Left lung (tissue), 14 donors: ENCODE measurements at places on chromosomes 5 and 9. TPM values are rescaled to one million over a fixed set of nuclear protein-coding genes. Genes with fewer than 3 reads are reported as not detected.

DNA sequence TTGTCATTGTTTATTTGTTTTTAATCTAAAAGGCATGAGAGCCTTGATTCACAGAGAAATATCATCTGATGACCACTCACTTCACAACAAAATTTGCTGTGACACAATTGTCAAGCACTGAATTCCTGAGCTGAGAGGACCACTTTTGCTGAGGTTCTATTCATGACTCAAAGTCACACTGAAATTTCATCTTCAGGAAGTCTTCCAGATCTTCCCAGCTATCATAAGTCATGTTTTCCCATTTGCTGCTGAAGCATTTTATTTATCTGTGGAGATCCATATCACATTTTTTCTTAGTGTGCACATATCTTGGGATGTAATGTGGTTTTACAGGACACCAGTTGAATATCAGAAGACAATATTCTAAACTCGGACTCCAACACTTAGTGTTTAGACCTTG, 255.1 kb upstream of the TRIM32 start:
- H3K27me3 ChIP-seq, result no peaks in the 10 kb centered on the region
- H3K27ac ChIP-seq, result no peak overlapping the region
- no peaks in the 10 kb centered on the region for H3K36me3 ChIP-seq
- no peaks in the 10 kb centered on the region for H3K4me1 ChIP-seq
- H3K4me3 ChIP-seq, result no peak overlapping the region

- H3K27ac ChIP-seq, result no peak overlapping the region
- H3K27me3 ChIP-seq, result no peaks in the 10 kb centered on the region
- no peak overlapping the region for H3K4me3 ChIP-seq
These were observed 40.6 kb upstream of the ANKH start for GRCh38 chr5:14912206-14912605.

GRCh38 chr5:83718936-83719495, 1.6 kb downstream of the HAPLN1 start:
- peaks cover 4% of the 10 kb centered on the region for H3K4me1 ChIP-seq
- no peak for DNase-seq
- H3K27me3 ChIP-seq, result no peaks in the 10 kb centered on the region
- no peaks in the 10 kb centered on the region for H3K36me3 ChIP-seq
- no peak overlapping the region for H3K27ac ChIP-seq

DNA sequence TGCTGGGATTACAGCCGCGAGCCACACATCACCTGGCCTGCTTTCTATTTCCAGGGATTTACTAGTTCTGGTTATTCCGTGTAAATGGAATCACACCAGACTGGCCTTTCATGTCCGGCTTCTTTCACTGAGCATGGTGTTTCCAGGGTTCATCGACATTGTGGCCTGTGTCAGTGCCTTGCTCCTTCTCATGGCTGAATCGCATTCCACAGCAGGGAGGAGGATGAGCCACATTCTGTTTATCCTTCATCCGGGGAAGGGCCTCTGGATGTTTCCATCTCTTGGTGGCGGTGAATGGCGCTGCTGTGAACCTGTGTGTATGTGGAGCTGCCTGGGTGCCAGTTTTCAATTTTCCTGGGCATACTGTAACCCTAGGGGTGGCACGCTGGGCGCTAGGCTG, 58.7 kb upstream of the RNU6ATAC start:
- no peak overlapping the region for H3K4me3 ChIP-seq
- no peaks in the 10 kb centered on the region for H3K36me3 ChIP-seq
- no peaks in the 10 kb centered on the region for H3K4me1 ChIP-seq
- H3K27ac ChIP-seq, result no peak overlapping the region
- no peaks in the 10 kb centered on the region for H3K27me3 ChIP-seq

DNA sequence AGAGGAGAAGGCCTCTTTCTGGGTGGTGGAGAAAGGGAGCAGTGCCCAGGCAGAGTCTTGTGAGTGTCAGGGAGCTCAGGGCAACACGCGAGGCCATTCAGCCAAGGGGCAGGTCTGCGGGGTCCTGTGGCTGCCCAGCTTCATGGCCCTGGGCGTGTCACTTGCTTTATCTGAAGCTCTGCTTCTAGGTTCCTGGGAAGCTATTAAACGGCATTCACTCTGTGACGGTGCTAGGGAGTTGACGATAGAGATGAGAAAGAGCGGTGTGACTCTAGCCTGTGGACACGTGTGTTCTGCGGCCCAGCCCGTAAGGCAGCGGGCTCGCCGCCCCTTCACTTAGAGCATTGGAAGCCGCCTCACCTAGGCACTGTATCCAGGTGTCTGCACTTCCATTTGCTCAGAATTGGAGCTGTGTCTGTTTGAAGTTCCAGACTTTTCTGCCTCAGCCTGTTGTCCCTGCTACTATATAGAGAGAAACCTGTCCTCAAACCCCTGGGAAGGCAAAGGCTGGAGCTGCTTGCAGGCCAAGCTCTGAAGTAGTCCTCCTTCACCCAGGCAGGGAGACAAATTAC, 88.3 kb downstream of the PHF2 start:
- no peak overlapping the region for H3K4me3 ChIP-seq
- peaks cover 84% of the 10 kb centered on the region for H3K36me3 ChIP-seq
- H3K27me3 ChIP-seq, result no peaks in the 10 kb centered on the region
- no peak for DNase-seq

DNA sequence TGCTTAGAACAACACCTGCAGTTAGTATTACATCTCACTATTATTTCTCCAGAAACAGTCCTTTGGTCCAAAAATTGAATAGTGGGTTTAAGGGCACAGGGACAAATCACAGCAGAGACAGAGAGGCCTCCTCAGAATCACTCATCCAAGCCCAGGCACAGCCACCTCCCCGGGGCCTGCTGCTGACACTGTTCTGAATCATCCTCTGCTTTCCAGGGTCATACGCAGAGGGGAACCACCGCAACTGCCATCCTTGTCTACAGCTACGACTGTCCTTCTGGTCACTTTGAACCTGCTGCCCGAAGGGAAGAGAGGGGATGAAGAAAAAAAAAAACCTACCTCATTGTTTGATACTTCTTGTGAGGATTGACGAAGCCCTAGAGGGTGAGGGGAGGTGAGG, 35.3 kb upstream of the MAN2A1 start:
- no peaks in the 10 kb centered on the region for H3K4me1 ChIP-seq
- no peak overlapping the region for H3K4me3 ChIP-seq
- no peaks in the 10 kb centered on the region for H3K36me3 ChIP-seq
- H3K27me3 ChIP-seq, result no peaks in the 10 kb centered on the region
- DNase-seq, result no peak
- H3K27ac ChIP-seq, result no peak overlapping the region

- H3K36me3 ChIP-seq, result no peaks in the 10 kb centered on the region
- no peak overlapping the region for H3K4me3 ChIP-seq
- peak; percentile 39 for DNase-seq
- no peak overlapping the region for H3K27ac ChIP-seq
- H3K27me3 ChIP-seq, result no peaks in the 10 kb centered on the region
- no peaks in the 10 kb centered on the region for H3K4me1 ChIP-seq
These were observed 485.6 kb downstream of the ZSWIM6 start for GRCh38 chr5:61817472-61818326.

DNA sequence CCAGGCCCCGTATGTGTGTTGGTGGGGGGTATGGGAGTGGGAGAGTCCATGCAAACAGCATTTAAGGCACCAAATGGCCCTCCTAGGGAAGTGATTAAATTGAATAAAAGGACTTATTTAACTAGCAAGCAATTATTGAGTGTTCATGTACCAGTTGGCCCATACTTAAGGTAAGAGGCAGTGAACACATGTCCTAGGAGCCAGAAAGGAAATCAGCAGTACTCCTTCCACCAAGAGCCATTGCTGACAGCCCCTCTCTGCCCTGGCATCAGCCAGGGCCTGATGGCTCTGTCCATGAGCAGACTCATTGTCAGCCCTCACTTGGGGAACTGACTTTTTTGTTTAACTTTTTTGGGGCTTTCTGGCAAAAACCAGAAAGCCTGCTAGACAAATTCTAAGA, 10.4 kb upstream of the SHROOM1 start:
- no peak for DNase-seq
- no peaks in the 10 kb centered on the region for H3K36me3 ChIP-seq
- no peak overlapping the region for H3K4me3 ChIP-seq
- peak overlapping the region; percentile 64 for H3K27ac ChIP-seq

- DNase-seq, result no peak
- H3K27me3 ChIP-seq, result no peaks in the 10 kb centered on the region
- H3K4me3 ChIP-seq, result no peak overlapping the region
- H3K4me1 ChIP-seq, result no peaks in the 10 kb centered on the region
These were observed 86.0 kb downstream of the ZFAND5 start for GRCh38 chr9:72278959-72279358.

- H3K27ac ChIP-seq, result no peak overlapping the region
- DNase-seq, result no peak
- no peaks in the 10 kb centered on the region for H3K27me3 ChIP-seq
- H3K36me3 ChIP-seq, result no peaks in the 10 kb centered on the region
- H3K4me3 ChIP-seq, result no peak overlapping the region
These were observed 54.4 kb downstream of the MLANA start for GRCh38 chr9:5945112-5945511.

DNA sequence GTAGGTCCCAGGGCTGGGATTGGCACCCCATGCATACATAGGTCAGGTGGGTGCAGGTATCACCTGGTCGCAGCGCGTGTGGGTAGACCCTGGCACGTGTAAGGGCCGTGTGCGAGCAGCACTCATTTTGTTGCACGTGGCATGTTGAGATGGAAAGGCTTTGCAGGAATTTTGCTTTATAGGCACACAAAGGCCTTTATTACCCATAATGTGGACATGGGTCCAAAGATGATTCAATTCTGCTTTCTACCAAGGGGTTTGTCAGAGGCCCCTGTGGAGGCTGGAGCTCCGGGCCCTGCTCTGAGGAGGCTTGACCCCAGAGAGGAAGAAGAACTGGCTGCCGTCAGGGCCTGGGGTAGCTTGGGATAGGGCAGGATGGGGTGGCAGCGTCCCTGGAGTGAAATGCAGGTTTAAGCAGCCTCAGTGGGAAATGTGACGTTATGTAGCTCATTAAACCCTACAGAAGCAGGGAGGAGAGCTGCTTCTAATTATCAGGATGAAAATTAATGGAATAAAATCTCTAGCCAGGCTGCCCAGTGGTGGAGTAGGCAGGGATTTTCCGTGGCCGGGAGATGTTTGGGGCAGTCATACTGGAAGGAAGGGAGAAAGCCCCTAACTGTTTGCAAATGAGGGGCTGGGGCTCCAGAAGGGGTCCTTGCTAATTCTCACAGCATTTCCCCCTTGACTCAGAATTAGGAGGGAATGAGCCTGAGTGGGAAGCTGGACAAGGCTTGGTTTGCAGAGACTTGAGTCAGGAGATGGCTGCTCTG, 103.3 kb upstream of the PITX1 start:
- no peak for DNase-seq
- no peak overlapping the region for H3K27ac ChIP-seq
- H3K4me3 ChIP-seq, result no peak overlapping the region
- H3K27me3 ChIP-seq, result no peaks in the 10 kb centered on the region

DNA sequence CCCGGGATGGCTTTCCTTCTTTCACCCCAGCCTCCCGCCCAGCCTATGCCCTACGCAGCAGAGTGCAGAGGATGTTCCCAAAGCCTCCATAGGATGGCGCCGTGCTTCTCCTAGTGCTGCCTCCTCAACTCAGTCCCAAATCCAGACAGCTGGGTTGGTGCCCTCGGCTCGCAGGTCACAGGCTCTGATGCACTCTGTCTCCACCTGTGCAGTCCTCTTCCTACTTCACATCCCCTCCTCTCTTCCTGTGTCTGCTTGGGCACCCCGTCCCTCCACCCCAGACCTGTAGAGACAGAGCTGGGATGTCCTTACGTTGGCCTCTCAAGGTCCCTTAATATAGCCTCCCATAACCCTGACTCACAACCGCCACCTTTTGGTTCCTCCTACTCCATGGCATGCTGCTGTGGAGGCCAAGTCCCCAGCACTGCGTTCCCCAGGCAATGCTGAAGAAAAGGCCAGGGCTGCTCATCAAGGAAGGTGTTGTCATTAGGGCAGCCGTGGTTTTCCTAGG, 314.4 kb downstream of the GADD45G start:
- H3K4me3 ChIP-seq, result no peak overlapping the region
- no peak for DNase-seq
- no peak overlapping the region for H3K27ac ChIP-seq
- peaks cover 12% of the 10 kb centered on the region for H3K4me1 ChIP-seq
- no peaks in the 10 kb centered on the region for H3K36me3 ChIP-seq
- H3K27me3 ChIP-seq, result no peaks in the 10 kb centered on the region

DNA sequence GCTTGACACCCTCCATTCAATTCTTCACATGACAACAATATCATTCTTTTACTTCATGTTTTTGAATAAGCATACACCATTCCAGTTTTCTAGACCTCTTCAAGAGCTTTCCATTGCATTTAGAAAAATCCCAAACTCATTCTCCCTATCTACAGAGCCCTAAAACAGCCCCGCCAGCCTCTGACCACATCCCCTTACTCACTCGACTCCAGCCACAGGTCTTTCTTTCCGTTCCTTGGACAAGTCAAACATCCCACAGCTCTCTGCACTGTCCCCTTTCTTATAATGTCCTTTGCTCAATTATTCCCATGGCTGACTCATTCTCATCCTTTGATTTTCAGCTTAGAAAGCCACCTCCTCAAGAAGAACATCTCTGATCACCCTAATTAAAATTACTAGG, 38.2 kb downstream of the TTC39B start:
- DNase-seq, result no peak
- H3K27ac ChIP-seq, result no peak overlapping the region
- H3K36me3 ChIP-seq, result no peaks in the 10 kb centered on the region
- H3K4me1 ChIP-seq, result no peaks in the 10 kb centered on the region
- H3K27me3 ChIP-seq, result no peaks in the 10 kb centered on the region

GRCh38 chr5:175501759-175502158, 23.4 kb downstream of the SFXN1 start:
- no peak overlapping the region for H3K27ac ChIP-seq
- no peak for DNase-seq
- no peak overlapping the region for H3K4me3 ChIP-seq
- no peaks in the 10 kb centered on the region for H3K4me1 ChIP-seq
- no peaks in the 10 kb centered on the region for H3K27me3 ChIP-seq
- no peaks in the 10 kb centered on the region for H3K36me3 ChIP-seq

DNA sequence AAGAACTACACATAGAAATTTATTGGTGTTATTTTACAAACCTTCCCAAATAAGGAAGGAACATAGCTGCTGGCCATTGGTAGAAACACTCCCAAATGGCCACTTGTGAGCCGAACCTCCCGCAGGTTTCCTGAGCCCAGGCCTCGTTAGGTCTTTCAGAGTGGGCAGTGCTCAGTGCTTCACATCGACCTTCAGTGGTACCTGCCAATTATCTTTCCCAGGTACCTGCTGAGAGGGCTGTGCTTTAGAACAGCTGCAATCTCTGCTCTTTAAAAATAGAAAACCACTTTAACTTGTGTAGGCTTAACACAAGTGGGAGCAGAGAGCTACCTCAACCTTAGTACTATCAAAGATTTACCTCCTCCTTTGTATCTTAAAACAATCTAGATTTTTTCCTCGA, 334.1 kb downstream of the RFX3 start:
- peaks cover under 1% of the 10 kb centered on the region for H3K27me3 ChIP-seq
- no peaks in the 10 kb centered on the region for H3K36me3 ChIP-seq
- no peak for DNase-seq
- no peak overlapping the region for H3K4me3 ChIP-seq
- H3K27ac ChIP-seq, result no peak overlapping the region

- DNase-seq, result no peak
- H3K4me1 ChIP-seq, result no peaks in the 10 kb centered on the region
- H3K27ac ChIP-seq, result no peak overlapping the region
- no peak overlapping the region for H3K4me3 ChIP-seq
- no peaks in the 10 kb centered on the region for H3K27me3 ChIP-seq
- H3K36me3 ChIP-seq, result no peaks in the 10 kb centered on the region
These were observed 1172.9 kb downstream of the CDH12 start for GRCh38 chr5:21680196-21680595.

Gene PCDHB16
- 7.2 TPM for polyA plus RNA-seq

Gene AHRR
- 3.7 TPM for polyA plus RNA-seq

Gene CDKN2A
- polyA plus RNA-seq, result 0.30 TPM

Gene CARD6
- polyA plus RNA-seq, result 7.1 TPM
